ENCODE measurements at places on chromosomes 5 and 9.

DNA sequence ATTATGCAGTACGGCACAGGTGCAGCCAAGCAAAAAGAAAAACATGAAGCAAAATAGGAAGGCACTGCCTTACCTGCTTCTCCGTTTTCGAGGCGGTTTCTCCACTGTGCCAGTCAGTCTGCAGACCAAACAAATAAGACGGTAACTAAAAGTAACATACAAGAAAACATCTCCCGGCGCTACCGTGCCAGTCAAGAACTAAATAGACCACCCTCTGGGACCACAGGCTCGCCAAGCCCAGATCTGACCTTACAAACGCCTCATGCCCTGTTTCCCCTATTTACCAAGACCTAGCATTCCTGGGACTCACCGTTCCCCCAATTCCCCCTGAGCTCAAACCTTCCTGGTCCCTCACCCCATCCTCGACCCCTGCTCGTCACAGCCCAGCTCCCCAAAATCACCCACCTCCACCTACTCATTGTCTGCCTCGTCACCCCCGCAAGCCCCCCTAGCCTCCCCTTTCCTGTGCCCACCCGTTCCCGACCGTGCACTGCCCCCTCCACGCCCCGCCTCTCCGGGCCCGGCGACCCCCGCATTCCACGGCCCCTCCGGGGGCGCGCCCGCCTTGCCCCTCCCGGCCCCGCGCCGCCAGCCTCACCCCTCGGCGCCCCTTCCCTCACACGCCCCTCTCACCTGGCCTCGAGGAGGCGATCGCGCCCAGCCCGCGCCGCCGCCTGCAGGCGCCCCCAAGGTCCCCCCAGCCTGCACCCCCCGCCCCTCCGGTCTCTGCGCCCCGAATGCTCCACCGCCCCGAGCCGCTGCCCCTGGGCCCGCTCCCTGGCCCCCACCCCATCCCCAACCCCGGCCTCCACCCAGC is 560 bp downstream of the SCAI start:
- DNase-seq: no peak

DNA sequence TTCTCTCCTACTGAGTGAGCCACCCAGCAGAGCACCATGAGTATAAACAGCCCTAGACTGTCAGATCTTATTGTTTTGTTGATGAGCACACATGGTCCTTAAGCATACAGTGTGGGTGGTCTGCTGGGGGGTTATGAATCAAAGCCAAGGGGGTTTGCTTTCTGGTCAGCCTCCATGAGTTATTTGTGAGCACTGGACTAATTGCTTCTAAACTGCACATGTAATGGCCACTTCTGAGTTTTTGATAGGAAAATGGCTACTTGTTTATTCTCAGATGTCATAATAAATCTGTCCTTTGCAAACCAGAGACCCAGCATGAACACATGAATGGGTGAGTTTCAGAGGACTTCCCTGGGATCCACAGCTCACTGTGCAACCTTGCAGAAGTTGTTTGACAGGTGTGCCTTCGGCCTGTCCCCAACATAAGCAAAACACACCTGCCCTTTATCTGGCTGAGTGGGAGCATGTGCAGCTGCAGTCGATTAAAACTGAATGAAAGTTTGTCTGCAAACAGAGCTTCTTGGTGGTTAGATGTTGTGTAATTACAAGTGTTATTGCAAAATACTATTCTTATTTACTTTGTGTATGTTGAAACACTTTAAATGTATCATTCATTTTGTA is 35.9 kb downstream of the MAMDC2 start:
- DNase-seq: no peak

GRCh38 chr5:50564079-50564478 is 102.4 kb upstream of the PARP8 start:
- no peak for DNase-seq

DNA sequence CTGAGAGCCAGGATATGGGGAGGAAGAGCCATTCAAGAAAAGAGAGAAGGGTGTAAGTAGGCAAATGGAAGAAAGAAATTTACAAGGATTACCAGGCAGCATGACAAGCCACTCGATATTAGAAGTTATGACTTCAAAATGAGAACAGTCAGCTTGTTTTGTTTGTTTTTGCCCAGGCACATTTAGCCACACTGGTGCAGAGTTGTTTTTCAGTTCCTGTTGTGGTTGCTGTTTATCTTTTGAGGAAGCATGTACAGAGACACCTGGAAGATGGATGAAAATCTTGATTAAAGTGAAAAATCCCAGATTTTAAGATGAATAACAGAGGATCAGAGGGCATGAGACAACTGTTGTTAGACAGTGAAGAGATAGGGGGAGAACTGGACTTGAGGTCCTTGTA is 199.1 kb downstream of the MTRR start:
- DNase-seq: no peak

- no peak for DNase-seq
These were observed 21.5 kb downstream of the PALM2AKAP2 start for GRCh38 chr9:109801484-109801883.

DNA sequence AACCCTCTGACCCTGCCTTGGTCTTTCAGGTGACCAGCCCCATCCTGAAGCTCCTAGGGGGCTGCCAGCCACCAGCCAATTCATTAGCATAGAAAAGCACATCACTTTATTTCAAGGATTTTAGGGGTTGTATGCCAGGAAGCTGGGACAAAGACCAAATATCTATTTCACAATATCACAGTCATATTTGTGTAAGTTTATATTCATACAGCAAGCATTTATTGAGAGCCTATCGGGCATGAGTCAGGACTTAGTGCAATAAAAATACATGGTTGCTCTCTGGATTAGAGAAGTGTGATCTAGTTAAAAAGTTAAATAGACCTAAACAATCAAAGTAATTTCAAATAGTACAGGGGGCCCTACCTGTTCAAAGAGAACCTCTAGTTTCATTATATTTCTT is 113.8 kb downstream of the ERCC6L2 start:
- DNase-seq: no peak

DNA sequence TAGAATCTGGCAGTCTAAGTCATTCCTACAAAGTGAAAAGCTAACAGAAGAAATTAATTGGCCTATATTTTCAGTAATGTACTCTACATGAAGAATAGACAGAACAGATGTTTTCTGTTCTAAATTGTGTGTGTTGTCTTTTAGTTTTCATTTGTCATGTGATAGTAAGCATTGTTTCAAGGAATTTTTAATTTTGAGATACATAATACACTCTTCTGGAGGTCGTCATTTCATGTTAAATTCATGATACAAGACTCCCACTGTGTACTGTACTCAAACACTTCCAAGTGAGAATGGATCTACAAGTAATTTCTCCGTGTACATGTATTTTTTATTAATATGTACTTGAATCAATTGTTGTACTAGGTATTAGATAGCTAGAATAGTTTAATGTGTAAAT is 1522.9 kb downstream of the MAT2B start:
- no peak for DNase-seq

DNA sequence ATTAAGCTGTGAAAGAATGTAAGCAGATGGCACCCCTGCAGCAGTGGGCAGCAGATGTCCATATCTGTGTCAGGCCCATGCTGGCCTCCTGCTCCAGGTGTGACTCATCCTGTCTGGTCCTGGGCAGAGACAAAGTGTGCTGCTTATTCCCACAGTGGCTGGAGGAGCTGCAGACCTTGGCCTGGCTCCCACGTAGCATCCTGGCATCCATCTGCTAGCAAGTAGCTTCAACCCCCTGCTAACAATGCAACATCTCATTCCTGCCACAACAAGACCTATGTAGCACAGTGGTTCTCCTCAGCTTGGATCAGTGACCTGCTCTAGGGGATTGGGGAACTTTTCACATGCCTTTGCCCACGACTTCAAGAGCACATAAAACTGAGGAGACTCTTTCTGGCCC is 126.4 kb upstream of the SLC12A2 start:
- DNase-seq: no peak

GRCh38 chr5:72252008-72252407 is 68.0 kb downstream of the MRPS27 start:
- no peak for DNase-seq

GRCh38 chr5:173745557-173745956 is 129.1 kb upstream of the BOD1 start:
- DNase-seq: no peak

DNA sequence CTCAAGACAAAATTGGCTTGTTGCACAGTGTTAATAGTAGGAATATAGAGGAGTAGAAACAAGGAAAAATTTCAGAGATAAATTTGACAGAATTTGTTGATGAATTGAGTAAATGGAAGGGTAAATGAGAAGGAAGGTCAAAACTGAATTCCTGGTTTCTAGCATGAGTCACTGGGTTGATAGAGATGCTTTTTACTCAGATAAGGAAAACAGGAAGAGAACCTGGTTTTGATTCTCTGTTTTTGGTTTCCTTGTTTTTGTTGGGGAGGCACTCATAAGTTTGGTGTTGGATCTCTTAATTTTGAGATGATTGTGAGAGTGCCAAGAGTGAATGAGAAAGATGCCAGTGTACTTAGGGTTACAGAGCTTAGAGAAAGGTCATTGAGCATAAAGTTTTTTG is 7.1 kb downstream of the LRRC70 start:
- DNase-seq: no peak

DNA sequence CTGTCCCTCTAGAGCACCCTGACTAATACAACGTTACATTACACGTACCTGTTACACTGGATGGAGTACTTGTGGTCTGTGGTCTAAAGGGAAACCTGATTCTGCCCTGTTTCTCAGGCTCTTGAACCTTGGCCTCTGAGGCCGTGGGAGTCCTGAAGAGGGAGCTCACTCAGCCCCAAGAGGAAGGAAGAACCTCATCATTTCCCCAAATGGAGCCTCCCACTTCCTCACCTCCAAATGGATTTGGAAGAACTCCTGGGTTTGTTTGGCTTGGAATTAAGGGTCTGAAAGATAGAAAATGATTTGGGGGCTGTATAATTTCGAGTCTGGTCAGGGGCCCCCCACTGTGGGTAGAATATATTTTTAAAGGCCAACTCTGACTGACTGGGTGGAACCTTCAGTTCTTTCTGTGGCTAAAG is 200.2 kb downstream of the SEMA6A start:
- peak; percentile 34 for DNase-seq

GRCh38 chr5:68251804-68252522 is 36.4 kb downstream of the PIK3R1 start:
- no peak for DNase-seq

DNA sequence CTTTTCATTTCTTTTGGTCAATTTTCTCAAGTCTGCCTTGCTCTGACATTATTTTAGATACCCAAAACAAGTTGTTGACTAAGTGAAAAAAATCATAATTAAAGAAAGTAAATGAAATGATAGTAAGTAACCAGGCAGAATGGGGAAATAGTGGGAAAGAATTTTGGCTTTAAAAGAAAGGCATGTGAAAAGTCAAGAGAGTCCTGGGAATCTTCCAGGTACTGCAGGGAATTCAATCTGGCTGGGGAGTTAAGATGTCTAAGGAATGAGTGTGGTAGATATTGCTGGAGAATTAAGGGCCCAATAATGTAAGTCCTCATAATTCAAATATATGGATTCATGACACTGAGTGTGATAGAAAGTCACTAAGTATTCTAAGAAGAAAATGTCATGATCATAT is 123.1 kb upstream of the PAPPA start:
- DNase-seq: no peak

GRCh38 chr5:54002779-54003178 is 307.6 kb downstream of the ARL15 start:
- DNase-seq: no peak

GRCh38 chr5:144464306-144464705 is 293.6 kb downstream of the KCTD16 start:
- DNase-seq: no peak

DNA sequence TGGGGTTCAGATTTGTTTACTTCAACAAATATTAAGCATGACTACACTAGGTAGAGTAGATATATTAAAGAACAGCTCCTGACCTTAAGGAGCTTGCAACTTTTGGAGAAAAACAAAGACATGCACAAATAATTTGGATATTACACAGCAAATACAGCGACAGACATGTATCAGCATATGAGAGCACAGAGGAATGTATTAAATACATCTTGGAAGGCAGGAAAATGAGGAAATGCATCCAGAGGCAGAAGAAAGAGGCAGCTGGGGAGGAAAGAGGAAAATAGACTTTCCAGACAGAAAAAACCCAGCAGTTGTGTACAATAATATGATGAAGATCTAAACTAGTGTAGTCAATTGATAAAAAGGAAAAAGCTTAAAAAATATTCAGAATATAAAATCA is 392.2 kb downstream of the PDE4D start:
- DNase-seq: no peak

DNA sequence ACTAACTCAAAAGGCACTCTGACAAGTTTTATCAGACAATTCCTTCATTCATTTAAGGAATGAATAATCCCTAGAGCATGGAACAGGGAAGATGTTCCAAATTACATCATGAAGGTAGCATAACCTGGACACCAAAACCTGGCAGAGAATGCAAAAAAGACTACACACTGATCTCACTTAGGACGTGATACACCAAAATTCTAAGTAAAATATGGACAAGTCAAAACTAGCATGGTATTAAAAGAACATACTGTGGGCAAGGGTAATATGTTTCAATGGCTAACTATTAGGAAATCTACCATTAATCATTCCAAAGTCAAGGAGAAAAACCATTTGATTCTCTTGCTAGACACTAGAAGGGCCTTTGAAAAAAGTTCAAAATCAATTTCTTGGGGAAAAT is 176.5 kb downstream of the HSPA4 start:
- DNase-seq: no peak

DNA sequence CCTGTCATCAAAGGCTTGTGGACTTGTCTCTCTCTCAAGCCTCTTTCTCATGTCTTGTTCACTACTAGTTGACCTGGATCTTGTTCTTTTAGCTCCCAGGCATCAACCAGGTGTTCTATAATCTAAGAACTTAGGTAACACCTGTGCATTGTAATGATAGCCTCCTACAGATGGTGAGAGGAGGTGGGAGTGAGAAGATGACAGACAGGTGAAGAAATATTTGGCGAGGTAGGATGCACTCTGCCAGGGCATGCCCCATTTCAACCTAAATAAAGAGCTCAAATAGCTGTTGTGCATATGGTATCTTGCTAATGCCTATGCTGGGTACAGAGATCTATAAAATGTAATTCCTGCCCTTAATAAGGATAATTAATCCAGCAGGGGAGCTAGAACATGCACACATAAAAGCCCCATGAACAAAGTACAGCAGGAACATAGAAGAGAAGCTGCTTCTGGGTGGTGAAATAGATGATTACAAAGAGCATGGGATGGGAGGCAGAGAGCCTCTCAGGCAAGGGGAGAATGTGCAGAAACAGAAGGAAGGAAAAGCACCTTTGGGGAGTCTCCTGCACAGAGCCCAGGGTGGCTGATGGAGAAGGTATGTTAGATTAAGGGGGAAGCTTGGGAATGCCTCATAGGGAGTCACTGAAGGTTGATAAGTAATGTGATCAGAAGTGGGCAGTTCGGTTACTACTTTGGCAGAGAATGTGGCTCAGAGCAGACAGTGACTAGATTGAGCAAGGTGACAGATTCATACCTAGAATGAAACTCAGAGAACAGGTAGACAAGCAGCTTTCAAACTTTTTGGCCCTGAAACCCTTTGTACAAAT is 28.0 kb upstream of the PLIN2 start:
- DNase-seq: no peak
